ENCODE measurements at places on chromosomes 7 and 10. TPM values are rescaled to one million over a fixed set of nuclear protein-coding genes. Genes with fewer than 3 reads are reported as not detected.

Gene FBXO24
- 0.12 TPM for total RNA-seq

Gene THSD7A
- total RNA-seq: 2.8 TPM

Gene FLNC
- 4.9 TPM for total RNA-seq

Gene NPFFR1
- total RNA-seq: 0.01 TPM

Gene GTF2IRD1
- total RNA-seq: 11.6 TPM

Gene NRCAM
- 71.2 TPM for total RNA-seq

Gene C10orf90
- total RNA-seq: 2.7 TPM

Gene FAM25A
- total RNA-seq: not detected

Gene GRM3
- total RNA-seq: not detected

Gene SPDYE9
- total RNA-seq: not detected

Gene IL6
- 2.9 TPM for total RNA-seq

Gene ABCB4
- total RNA-seq: not detected

Gene NRAP
- not detected for total RNA-seq

Gene ADAM12
- total RNA-seq: 6.3 TPM

Gene FXYD4
- total RNA-seq: not detected

Gene COBL
- 4.9 TPM for total RNA-seq

Gene NODAL
- total RNA-seq: not detected

Gene AOAH
- total RNA-seq: 0.13 TPM

Gene SLC13A1
- not detected for total RNA-seq

Gene PRSS37
- not detected for total RNA-seq

Gene CYP26A1
- total RNA-seq: 2.7 TPM

Gene TMEM140
- 1.7 TPM for total RNA-seq

Gene EDRF1
- 14.3 TPM for total RNA-seq

Gene PNLIPRP2
- not detected for total RNA-seq

Gene BCCIP
- total RNA-seq: 145 TPM

Gene SOSTDC1
- total RNA-seq: not detected

Gene DRGX
- total RNA-seq: not detected

Gene SORCS1
- total RNA-seq: not detected

Gene CCL26
- total RNA-seq: 7.8 TPM
